Stimulated activated CD8-positive, alpha-beta memory T cell treated with anti-CD3 and anti-CD28 coated beads, Interleukin-12 subunit alpha, Interleukin-12 subunit beta, amount 100 ng/mL, for 4 hours (primary cell): ENCODE measurements at places on chromosomes 4 and X.

DNA sequence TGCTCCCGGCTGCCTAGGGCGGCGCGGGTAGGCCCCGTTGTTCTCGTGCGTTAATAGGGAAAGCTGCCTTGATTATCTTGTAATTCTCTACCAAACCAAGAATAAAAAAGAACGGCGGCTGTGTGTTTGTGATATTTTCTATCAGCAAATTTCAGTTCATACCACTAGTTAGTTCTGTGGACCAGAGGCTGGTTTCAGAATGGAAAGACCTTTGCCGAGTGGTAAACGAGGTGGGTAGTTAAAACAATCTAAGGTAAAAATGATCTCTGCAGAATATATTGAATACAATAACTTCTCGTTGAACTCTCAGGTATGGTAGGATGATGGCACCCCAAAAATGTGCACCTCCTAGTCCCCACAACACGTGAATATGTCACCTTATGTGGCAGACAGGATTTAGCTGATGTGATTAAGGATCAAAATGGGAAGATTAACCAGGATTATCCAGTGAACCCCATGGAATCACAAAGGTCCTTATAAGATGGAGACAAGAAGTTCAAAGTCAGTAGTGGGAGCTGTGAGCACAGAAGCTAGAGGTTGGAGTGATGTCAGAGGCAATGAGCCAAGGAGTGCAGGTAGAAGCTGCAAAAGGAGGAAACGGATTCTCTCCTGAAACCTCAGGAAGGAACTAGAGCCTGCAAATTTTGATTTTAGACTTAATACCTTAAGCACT is 574 bp upstream of the CFAP97 start:
- DNase-seq: no peak

DNA sequence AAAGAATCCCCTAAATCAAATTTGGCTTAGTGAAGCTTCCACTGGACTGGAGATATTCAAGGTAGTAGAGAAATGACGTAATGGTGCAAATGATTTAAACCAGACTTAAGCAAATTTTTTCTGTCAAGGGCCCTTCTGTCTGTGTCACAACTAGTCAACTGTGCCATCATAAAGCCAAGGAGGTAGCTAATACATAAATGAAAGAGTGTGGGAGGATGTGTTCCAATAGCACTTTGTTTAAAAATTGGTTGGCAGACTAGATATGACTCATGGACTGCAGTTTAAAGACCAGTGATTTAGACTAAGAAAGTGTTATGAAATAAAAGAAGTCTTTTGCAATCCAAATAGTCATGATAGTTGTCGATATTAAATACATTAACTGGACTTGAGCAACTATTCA is 24.3 kb upstream of the TEX13C start:
- DNase-seq: no peak

DNA sequence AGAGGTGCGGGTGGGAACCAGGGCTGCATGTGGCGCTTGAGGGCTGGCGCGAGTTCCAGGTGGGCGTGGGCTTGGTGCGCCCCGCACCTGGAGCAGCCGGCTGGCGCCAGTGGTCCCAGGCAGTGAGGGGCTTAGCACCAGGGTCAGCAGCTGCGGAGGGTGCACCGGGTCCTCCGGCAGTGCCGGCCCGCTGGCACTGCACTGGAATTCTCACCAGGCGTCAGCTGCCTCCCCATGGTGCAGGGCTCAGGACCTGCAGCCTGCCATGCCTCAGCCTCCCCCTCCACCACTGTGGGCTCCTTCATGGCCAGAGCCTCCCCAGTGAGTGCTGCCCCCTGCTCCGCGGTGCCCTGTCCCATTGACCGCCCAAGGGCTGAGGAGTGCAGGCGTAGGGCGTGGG is 174.0 kb downstream of the ADAM29 start:
- no peak for DNase-seq

DNA sequence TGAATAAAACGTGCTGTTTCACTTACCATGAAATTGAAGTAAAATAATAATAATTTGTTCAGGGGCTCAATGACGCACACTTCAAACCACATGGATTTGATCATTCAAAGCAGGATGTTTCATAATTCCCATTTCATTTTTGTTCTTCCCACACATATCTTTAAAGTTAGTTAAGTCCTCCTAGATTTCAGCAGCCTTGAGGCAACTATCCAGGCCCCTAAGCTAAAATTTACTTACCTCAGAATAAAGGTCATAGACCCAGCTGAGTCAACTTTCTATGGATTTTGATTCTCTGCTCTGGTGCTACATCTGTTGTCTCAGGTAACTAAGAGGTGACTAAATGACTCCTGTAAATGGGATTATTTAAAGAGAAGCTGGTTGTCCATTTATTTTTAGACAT is 25.0 kb downstream of the GPR174 start:
- no peak for DNase-seq

DNA sequence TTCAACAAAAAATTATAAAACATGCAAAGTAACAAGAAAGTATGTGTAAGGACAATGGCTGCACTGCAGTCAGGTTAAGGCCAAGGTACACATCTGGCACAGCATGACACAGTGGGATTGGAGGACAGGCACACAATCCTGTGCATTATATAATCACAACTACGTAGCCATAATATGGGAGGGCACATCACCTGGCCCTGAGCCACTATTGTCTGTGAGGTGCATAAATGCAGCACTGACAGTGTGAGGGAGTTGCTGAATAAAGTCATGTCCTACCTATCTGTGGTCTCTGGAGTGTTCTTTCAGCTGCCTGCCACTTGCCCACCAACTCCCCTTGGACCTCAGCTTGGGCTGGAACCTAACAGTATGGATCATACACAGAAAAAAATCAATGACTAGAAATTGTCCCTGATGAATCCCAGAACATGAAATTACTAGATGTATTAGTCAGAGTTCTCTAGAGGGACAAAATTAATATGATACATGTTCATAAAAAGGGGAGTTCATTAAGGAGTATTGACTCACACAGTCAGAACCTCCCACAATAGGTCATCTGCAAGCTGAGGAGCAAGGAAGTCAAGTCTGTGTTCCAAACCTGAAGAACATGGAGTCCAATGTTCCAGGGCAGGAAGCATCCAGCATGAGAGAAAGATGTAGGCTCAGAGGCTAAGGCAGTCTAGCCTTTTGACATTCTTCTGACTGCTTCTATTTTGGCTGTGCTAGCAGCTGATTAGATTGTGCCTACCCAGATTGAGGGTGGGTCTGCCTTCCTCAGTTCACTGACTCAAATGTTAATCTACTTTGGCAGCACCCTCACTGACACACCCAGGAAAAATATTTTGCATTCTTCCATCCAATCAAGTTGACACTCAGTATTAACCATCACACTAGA is 46.4 kb upstream of the KCTD8 start:
- no peak for DNase-seq

DNA sequence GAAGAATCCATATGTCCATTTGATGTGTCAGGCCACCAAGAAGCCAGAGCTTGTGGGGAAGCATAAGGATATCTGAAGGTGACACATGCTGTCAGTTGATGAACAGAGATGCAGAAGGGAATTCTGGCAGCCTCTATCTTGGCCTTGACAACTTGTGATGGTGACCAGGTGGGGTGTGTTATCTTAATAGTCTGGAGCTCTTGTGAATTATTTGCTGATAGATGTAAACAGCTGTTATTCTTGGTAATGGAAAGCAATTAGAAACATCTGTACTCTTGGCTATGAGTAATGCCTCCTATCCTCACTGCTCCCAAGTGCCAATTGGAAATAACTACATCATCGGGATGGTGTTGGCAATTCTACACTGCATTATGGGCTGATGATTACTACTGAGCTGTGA is 51.9 kb downstream of the NAA11 start:
- no peak for DNase-seq

GRCh38 chr4:104302731-104303130 is 192.0 kb downstream of the CXXC4 start:
- no peak for DNase-seq

DNA sequence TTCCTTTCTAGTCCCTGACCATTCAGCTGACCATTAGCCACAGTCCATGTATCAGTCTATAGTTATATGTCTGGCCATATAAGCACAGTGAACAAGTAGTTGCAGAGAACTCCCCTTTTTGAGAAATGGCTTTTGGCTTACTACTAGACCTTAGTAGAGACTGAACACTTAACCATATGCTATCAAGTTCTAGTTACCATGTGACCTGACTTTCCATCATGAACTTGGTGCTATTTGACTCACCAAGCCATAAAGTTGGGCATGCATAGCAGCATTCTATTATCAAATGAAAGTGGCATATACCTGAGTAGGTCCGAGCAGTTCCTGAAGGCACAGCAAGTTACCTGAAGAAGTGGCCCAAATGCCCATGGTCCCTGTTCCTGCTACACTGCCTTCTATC is 74.5 kb upstream of the IL2 start:
- DNase-seq: no peak

GRCh38 chrX:12866451-12867377 is at the start of gene TLR7:
Gene TLR7, plus strand, starts transcription at chrX:12867072. Its CDS starts 507 bp downstream, at chrX:12867579.
- no peak for DNase-seq

GRCh38 chr4:69974631-69975030 is 9.1 kb upstream of the CSN2 start:
- DNase-seq: no peak

DNA sequence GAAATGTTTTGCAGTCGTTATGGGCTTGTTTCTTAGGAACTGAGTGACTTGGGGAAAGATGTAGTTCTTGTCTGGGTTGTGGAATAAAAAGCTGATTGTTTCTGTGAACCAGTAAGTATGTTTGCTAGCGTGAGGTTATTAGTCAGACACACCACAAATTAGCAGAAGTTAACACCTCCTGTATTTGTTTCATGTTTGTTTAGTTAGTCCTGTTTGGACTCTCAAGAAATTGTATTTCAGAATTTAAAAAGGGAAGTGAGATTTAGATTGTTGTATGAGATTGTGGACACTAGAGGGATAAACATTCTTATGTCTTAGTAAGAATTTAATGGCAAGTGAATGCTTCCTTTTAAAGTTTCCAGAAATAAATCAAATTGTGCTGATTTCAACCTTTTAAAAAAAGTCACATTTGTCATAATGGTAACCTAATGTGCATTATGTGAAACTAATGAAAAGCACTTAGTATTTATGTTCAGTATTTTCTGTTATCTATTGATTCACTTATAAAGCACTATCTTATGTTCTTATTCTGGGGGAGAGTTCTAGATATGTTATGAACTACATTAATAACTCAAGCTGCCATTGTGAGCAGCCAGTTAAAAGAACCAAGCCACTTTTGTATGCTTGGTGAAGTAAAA is 25.6 kb downstream of the ATP10D start:
- no peak for DNase-seq

DNA sequence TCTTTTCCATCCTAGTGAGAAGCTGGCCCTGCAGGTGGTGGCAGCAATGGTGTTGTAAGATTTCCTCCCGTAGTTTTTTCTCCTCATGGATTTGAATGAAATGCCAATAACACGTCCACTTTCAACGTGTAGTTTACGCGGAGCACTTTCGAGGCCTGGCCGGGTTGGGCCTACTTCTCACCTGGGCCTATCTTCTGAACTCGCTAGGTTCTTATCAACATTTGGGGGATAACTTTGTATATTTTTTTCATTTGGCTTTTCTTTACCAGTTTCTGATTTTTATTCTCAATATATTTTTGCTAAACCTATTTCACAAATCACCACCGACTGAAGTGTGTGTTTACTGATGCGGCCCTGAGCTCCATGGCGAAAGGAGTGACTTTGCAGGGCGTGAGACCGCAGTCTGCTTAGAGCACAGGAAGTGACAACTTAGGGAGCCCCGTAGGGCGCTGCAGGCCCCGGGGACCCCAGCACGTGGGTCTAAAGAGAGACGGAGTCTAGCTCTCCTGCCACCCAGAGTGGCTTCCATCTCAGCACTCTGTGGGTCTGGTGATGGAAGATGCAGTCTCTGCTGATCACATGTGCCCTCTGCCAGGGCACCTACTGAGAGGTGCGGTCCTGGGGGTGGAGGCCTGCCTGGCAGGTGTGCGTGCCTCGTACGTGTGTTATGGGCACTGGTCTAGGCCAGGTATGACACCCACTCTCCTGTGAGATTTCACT is 29.1 kb downstream of the NELFA start:
- DNase-seq: no peak

DNA sequence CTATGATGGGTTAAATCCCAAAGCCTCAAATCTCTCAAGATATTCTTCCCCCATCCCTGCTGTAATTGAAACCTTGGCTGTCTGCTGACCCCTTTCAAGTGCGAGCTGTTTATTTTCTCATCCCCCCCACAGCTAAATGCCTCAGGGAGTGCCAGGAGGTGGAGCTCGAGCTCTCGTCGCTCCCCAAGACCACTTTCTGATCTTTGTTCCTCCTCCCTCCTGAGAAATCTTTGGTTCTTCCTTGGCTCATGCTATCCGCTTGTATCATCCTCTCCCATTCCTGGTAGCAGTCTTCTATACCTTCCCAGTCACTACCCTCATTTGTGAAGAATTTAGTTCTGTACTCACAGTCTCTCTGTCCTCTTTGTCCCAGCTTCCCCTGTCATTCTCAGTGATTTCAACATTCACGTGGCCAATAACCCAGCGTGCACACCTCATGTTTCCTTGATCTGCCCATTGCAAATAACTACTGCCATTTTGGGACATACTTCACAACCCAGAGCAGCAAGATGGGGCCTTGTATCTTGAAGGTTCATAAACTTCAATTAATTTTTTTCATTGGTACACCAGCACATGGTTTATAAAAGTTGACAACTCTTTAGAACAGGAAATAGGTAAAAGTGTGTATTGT is 9.2 kb upstream of the SLC25A43 start:
- DNase-seq: no peak

DNA sequence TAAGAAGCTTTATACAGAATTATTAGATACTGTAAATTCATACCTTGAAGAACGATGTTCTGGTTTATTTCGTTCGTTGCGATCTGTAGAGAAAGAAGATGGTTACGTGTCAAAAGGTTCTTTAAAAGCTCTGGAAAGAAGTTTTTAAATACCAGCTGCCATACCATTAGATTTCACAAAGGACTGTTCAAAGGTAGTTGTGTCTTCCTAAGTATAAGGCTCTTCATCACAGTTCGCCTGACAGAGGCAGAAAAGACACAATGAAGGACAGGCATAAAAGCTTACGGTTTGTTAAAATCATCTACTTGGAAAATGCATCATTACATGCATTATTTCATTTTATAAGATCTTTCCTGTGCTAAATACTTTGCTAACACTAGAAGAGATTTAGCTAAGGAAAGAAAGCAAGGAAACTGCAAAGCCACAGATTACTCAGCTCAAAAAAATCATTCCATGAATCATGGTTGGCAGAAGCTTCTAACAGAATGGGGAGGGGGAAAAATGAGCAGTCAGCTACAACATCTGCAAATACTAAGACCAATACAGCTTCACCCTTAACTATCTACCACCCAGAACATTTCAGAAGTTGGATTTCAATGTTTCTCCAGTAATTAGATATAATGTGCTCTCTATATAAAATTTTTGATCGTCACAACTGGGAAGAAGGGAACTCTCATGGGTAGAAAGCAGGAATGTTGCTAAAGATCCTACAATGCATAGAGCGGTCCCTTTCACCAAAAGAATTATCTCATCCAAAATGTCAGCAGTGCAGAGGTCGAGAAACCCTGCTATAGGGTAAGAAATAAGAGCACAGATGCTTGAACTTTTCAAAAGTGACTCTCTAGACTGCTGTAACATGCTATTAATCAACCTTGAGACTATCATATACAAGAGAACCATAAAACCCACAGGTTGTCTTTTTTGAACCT is 50.7 kb upstream of the PRSS48 start:
- no peak for DNase-seq

- DNase-seq: no peak
Measured at GRCh38 chr4:123585111-123585510, 188.5 kb downstream of the SPRY1 start.
